GM23338 (cell line): ENCODE measurements at places on chromosomes 6 and 20. TPM values are rescaled to one million over a fixed set of nuclear protein-coding genes. Genes with fewer than 3 reads are reported as not detected.

GRCh38 chr6:62323818-62324431, 37.9 kb upstream of the KHDRBS2 start:
- H3K4me1 ChIP-seq, result peaks cover 5% of the 10 kb centered on the region; the same call in 1 of the 2 replicates
- H3K4me3 ChIP-seq, result no peak overlapping the region
- no peak overlapping the region for H3K27ac ChIP-seq
- H3K27me3 ChIP-seq, result no peaks in the 10 kb centered on the region
- no peaks in the 10 kb centered on the region for H3K36me3 ChIP-seq

GRCh38 chr6:62285612-62286469, at the start of gene KHDRBS2:
KHDRBS2 (minus strand) TSS chr6:62286225.
- no peaks in the 10 kb centered on the region for H3K36me3 ChIP-seq
- H3K27ac ChIP-seq, result no peak within 1 kb of the TSS
- peaks cover 9% of the 10 kb centered on the region for H3K27me3 ChIP-seq
- H3K4me3 ChIP-seq, result peak within 1 kb of the TSS; percentile 65
- H3K4me1 ChIP-seq, result no peaks in the 10 kb centered on the region

DNA sequence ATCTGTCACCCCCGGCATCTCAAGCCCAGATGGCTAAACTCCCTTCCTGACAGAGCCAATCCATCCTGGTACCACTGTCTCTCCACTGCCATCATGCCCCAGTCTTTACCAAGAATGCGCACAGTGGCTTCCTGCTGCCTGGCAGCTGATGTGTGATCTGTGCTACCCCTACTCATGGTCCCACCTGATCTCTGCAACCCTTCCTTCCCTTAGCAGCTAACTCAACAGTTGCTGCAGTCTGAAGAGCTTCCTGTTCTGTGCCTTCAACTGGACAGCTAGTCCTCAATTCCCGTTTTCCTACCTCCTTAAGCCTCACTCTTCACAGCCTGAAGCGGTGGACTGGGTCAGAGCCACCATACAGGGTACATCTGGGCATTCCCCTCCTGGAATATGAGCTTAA, 7.6 kb upstream of the FAM83C start:
- H3K27ac ChIP-seq, result no peak overlapping the region
- H3K4me1 ChIP-seq, result peaks cover 9% of the 10 kb centered on the region
- H3K27me3 ChIP-seq, result no peaks in the 10 kb centered on the region
- DNase-seq, result no peak
- no peaks in the 10 kb centered on the region for H3K36me3 ChIP-seq
- H3K4me3 ChIP-seq, result no peak overlapping the region

The NOX3 gene
- total RNA-seq, result not detected in 2 replicates
